ENCODE measurements at places on chromosomes 11 and 22.

DNA sequence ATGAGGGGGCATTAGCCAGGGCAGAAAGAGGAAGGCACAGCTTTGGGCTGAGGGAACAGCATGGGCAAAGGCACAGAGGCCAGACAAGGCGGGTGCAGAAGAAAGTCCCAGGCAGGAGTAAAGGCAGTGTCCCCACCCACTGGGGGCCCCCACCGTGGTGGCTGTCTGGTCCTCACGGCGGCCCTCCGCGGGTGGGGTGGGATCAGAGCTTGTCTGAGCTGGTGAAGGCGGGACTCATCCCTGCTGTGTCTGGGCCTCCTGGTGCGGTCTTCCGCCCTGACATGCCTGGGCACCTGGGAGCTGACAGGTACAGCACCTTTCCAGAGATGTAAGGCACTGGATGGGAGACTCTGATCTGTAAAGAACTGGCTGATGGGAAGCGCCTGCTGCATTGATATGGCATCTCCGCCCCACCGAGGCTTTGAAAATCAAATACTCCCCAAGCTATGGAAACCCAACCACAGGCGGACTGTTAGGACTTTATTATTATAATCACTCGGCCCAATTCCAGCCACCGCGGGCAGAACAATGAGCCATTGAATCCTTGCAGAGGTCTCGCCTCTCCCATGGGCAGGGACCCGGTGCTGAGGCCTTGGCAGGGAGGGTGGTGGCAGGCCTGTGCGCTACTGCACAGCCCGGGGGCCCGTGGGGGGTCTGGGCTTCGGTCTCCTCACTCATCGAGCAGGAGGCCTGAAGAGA, 14.2 kb upstream of the GNB1L start:
- DNase-seq: peak; percentile 28

DNA sequence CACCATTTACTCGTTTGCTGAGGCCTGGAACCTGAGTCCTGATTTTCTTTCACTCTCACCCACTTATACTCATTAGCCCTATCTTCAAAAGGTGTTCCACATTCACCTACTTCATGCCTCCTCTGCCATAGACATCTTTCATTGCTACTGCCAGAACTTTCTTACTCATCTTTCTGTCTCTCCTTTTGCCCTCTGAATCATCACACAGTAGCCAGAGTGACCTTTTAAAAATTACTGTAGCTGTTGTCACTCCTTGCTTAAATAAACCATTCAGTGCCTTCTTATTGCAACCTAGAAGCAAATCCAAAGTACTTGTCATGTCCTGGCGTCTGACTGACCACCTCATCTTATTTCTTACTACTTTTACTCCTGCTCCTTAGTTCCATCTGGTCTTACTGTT, 38.2 kb downstream of the ATXN10 start:
- DNase-seq: no peak

DNA sequence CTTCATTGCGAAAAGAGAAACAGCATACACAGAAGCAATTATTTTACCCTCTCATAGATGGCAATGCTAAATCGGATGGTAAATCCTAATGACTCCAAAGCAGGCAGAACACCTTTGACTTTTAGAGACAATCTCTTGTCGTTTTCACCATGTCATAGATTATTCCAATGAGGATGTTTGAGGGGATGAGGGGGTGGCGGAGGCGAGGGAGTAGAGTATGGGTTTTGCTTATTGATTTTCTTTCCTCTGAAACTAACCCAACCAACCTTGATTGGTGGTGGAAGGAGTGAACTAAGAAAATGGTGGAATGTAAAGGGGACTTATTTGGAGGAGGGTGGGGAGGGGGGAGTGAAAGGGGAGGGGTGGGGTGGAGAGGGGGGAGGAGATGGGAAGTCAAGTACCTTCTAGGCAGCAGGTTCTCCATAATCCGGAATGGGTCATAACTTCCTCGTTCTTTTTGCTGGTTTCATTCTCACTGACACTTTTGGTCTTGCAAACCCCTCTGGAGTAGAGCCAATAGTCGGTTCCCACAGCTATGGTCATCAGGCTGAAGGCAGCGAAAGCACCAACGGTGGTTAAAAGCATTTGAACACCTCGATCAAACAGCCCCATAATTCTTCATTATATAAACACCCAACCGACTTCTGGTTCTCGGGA, 1.5 kb downstream of the CACNG2 start:
- no peak for DNase-seq

DNA sequence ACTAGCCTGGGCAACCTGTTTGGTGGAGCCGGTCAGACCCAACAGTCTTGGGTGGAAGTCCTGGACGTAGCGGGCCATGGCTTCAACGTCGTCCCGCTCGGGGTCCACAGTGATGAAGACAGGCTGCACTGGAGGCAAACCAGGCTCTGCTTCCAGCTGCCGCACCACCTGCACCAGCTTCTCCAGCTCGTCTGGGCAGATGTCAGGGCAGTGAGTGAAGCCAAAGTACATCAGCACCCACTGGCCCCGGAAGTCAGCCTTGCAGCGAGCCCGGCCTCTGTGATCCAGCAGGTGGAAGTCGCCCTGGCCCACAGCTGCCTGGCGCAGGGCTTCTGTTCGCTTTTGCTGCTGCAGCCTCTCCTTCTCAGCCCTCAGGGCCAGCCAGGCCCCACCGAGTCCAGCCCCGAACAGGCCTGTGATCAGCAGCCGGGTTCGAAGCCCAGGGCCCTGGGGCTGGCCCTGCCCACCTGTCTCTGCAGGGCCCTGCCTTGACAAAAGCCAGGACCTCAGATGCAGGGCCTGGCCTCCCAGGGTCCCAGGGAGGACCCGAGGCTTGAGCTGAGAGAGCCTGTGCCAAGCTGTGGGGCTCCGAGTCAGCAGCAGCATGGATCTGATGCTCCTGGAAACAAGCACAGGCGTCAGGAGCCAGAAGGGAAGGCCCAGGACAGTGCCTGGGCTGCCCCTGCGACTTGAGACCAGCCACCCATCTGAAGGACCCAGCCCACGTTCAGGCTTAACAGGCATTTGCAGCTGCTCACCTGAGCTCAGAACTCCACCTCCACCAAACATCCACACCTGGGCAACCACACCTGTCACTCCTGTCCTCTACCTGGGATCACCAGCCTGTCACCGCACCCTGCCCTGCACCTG, 1.4 kb downstream of the SCO2 start:
- DNase-seq: no peak

GRCh38 chr11:118172356-118172755, 4.1 kb downstream of the SCN2B start:
- DNase-seq: no peak

GRCh38 chr11:112163875-112164685, at the start of gene IL18:
Gene IL18, minus strand, starts transcription at chr11:112164094. Its CDS starts 9,041 bp downstream, at chr11:112155053.
- DNase-seq: no peak

- DNase-seq: peak; percentile 21
Observed at GRCh38 chr22:50490531-50491308, 4.1 kb downstream of the MIOX start.

DNA sequence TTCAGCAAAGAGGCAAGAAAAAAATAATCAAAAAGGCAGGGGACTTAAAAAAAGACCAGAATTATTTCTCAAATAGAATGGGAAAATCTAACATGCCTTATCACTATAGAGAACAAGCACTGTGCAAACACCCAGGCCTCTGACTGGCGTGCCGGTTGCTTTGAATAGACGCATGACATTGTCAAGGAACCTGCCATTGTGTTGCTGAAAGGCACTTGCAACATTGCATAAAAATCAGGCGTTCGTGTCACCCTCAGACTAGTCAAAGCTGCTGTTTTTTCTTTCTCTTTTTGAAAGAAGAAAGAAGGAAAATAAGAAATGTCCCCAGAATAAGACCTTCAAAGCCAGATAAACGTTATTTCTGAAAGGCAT, 549.3 kb upstream of the CADM1 start:
- DNase-seq: no peak

DNA sequence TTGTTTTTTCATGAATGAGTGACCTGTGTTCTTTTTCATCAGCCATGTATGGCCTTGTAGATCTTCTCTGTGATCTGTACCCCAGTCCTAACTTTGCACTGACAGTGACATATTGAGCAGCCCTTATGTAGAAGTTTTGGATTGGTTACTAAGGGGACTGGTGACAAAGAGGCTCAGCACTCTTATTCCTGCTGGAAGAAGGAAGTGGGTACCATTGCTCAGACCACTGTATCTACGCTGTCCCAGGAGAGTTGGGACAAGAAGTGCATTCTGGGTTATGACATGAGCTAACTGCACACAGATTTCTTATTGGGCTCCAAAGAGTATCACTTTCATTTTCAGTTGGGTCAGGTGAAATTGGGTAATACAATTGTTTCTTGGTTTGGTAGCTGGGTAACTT, 107.8 kb upstream of the RASSF10 start:
- no peak for DNase-seq

DNA sequence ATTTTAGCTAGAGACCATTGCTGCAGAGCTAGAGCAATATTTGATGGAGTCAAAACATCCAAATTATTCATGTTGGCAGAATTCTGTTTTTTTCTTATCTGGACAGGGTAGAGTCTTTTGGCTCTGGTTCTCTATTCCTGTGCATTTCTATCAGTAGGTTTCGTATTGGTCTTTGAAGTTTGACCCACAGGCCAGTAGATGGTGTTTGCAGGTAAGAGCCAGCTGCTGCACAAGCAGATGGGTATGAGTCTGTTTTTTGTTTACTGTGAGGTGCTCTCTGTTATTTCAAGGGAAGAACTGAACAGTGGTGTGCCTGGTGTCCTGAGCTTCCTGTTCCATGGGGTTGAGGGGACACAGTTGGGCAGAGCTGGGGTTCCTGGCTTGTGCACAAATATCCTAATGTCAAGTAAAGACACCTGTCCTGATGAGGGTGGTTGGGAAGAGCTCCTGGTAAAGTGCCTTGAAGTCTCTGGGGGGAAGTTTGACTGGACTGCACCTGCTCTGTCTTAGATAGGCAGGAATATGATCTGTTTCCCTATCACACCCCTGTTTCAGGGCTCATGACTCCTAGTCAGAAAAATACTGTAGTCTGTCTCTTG, 34.0 kb upstream of the SLC22A25 start:
- no peak for DNase-seq

DNA sequence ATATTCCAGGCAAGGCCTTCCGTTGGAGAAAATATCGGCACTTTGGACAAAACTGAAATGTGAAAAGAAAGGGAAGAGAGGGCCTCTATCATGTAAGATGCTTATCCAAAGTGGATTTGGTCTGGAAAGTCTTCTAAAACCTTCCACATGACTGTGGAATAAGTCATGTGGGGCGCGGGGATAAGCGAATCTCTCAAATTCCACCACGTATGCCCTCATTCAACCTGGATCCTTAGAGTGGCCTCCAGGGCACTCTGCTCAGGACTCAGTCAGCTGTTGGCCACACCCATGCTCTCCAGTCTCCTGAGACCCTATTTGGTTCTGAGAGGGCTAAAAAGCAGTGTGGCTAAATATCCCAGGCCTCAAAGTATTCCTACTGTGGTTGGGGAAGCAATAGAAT, 2.0 kb upstream of the TIMP3 start:
- no peak for DNase-seq

- no peak for DNase-seq
Observed at GRCh38 chr11:100557830-100558611, 129.1 kb upstream of the ARHGAP42 start.

DNA sequence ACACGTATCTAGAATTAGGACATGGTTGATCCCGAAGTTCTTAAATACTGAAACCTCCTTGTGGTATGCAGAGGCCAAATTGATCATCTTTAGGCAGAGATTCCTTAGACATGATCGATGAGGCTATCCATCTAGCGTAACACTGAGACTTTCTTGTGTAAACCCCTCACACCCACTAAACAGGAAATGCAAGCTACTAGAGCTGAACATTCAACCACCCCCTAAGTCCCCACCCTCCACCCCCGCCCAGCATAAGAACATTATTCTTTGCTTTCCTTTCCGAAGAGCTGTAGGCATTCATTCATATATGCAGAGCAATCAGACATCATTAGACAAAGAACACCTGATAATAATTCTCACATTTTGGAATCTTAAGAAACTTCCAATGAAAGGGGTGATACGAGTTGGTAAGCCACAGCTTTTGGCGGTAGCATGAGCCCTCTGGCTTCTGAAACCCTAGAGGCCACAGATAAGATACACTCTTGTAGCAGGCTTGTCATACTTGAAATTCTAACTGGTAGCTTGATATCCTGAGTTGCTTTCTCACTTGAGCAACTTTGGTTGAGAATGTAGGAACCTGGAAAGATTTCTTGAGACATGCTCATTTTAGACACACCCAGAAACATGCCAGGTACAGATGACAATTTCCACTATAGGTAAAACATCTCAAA, 42.2 kb downstream of the FLI1 start:
- DNase-seq: no peak

DNA sequence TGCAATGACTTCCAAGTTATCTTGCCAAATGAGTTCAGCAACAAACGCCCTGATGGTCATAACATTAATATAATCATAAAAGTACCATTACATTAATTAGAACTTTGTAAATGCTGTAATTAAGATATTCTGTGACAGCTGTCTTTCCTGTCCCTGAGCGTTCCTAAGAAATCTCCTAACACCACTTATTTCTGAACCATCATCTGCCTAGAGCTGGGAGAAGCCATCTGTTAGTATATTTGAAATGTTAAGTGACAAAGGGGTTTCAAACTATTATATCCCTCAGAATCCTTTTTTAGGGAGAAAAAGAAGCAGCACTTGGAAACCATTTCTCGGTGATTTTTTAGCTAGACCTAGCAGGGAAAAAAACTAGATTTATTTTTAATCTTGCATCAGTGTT, 657.5 kb downstream of the FAM181B start:
- DNase-seq: no peak

- DNase-seq: no peak
Observed at GRCh38 chr11:14611939-14612338, 31.7 kb upstream of the PDE3B start.

DNA sequence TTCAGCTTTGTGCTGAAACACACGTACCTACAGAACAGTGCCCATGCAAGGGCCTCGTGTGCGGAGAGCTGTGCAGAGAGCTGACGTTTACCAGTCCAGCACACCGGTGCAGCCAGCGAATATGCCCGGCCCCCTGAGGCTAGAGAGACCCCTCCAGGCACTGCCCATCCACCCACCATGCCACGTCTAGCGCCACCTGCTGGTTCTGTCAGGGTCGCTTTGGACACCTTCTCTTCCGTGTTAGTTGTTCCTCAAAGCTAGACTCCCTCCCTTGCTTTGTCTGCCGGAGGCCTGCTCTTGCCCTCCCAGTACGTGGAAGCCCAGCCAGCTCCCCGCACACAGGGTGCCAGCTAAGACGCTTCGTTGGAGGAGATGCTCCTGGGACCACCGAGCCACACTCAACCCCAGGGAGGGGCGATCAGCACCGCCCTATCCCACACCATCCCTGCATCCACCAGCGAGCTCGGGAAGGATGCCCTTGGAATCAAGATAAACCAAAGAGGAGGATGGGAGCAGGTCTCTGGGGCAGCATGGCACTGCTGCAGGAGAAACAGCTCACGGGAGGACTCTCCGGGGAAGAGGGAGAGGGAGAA, 43.4 kb downstream of the CPT1A start:
- peak; percentile 66 for DNase-seq
